T-helper 17 cell (primary cell): ENCODE measurements at places on chromosomes 16 and 17. TPM values are rescaled to one million over a fixed set of nuclear protein-coding genes. Genes with fewer than 3 reads are reported as not detected.

DNAH3 gene
- total RNA-seq: not detected

KRTAP9-2 gene
- not detected for total RNA-seq

SLC13A2 gene
- not detected for total RNA-seq

TP53TG3 gene
- total RNA-seq: not detected

KRT24 gene
- total RNA-seq: not detected

MYH1 gene
- not detected for total RNA-seq

EVPL gene
- 0.05 TPM for total RNA-seq

CORO6 gene
- 2.6 TPM for total RNA-seq

TBX2 gene
- not detected for total RNA-seq

TEKT1 gene
- total RNA-seq: 0.37 TPM

ABCA8 gene
- total RNA-seq: not detected

ACSM5 gene
- not detected for total RNA-seq

CASKIN1 gene
- total RNA-seq: not detected

- DNase-seq: no peak
- H3K27ac ChIP-seq: no peak overlapping the region
- H3K4me3 ChIP-seq: no peak overlapping the region
Measured at GRCh38 chr17:71970312-71970711, 150.5 kb upstream of the SOX9 start.

GRCh38 chr17:42459801-42460281 lies 1.2 kb downstream of the ATP6V0A1 start:
- DNase-seq: no peak
- no peaks in the 10 kb centered on the region for H3K36me3 ChIP-seq
- no peaks in the 10 kb centered on the region for H3K27me3 ChIP-seq
- H3K4me3 ChIP-seq: peak overlapping the region; percentile 91
- peaks cover 37% of the 10 kb centered on the region for H3K4me1 ChIP-seq

DNA sequence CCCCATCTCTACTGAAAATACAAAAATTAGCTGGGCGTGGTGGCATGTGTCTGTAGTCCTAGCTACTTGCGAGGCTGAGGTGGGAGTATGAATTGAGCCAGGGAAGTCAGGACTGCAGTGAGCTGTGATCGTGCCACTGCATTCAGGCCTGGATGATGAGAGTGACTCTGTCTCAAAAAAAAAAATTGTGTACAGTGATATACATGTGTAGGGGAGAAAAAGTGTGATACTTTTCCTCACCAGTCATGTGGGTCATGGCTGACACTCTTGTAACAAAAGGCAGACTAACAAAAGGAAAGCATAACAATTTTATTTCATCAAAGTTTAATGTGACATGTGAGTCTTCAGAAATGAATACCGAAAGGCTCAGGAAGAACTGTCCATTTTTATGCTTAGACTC lies 2.0 kb upstream of the ABCC12 start:
- peaks cover 43% of the 10 kb centered on the region for H3K27me3 ChIP-seq
- no peak for DNase-seq
- H3K36me3 ChIP-seq: no peaks in the 10 kb centered on the region
- no peak overlapping the region for H3K4me3 ChIP-seq
- H3K4me1 ChIP-seq: no peaks in the 10 kb centered on the region

GRCh38 chr17:12395733-12396354 lies 269.8 kb upstream of the MYOCD start:
- no peaks in the 10 kb centered on the region for H3K4me1 ChIP-seq
- H3K27ac ChIP-seq: no peak overlapping the region
- no peaks in the 10 kb centered on the region for H3K36me3 ChIP-seq
- H3K27me3 ChIP-seq: no peaks in the 10 kb centered on the region
- DNase-seq: no peak

DNA sequence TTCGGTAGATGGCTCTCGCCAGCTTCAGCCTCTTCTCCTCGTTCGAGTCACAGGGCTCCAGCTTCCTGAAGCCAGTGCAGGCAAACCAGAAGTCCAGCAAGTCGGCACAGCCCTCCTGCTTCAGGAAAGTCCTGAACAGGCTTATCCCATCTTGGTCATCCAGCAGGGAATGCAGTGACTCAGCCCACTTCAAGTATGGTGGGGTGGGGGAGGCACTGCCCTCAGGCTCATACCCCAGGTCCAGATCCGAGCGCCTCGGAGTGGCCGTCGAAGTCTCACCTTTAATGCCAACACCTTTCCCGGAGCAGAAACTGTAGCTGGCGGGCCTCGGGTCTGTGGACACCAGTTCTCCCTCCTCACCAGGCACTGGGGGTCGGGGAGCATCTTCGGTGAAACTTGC lies 5.9 kb downstream of the AXIN1 start:
- no peak overlapping the region for H3K4me3 ChIP-seq
- peaks cover 45% of the 10 kb centered on the region for H3K4me1 ChIP-seq
- H3K27ac ChIP-seq: no peak overlapping the region

- no peaks in the 10 kb centered on the region for H3K36me3 ChIP-seq
- H3K4me1 ChIP-seq: peaks cover 2% of the 10 kb centered on the region
- H3K27ac ChIP-seq: no peak overlapping the region
- peaks cover 38% of the 10 kb centered on the region for H3K27me3 ChIP-seq
Measured at GRCh38 chr17:15289285-15290183, 24.4 kb upstream of the PMP22 start.

- H3K27ac ChIP-seq: no peak overlapping the region
- no peaks in the 10 kb centered on the region for H3K4me1 ChIP-seq
- DNase-seq: no peak
- H3K4me3 ChIP-seq: no peak overlapping the region
Measured at GRCh38 chr17:15777717-15778116, 45.6 kb downstream of the TBC1D26 start.

GRCh38 chr16:89410794-89411309 lies 79.5 kb downstream of the ANKRD11 start:
- H3K4me1 ChIP-seq: peaks cover 69% of the 10 kb centered on the region
- H3K27ac ChIP-seq: peak overlapping the region; percentile 96
- H3K36me3 ChIP-seq: no peaks in the 10 kb centered on the region
- H3K27me3 ChIP-seq: no peaks in the 10 kb centered on the region
- peak overlapping the region; percentile 86 for H3K4me3 ChIP-seq
- DNase-seq: no peak

- no peaks in the 10 kb centered on the region for H3K36me3 ChIP-seq
- peaks cover 40% of the 10 kb centered on the region for H3K4me1 ChIP-seq
- H3K27me3 ChIP-seq: no peaks in the 10 kb centered on the region
- DNase-seq: no peak
Measured at GRCh38 chr17:59377410-59377809, 46.0 kb downstream of the YPEL2 start.

DNA sequence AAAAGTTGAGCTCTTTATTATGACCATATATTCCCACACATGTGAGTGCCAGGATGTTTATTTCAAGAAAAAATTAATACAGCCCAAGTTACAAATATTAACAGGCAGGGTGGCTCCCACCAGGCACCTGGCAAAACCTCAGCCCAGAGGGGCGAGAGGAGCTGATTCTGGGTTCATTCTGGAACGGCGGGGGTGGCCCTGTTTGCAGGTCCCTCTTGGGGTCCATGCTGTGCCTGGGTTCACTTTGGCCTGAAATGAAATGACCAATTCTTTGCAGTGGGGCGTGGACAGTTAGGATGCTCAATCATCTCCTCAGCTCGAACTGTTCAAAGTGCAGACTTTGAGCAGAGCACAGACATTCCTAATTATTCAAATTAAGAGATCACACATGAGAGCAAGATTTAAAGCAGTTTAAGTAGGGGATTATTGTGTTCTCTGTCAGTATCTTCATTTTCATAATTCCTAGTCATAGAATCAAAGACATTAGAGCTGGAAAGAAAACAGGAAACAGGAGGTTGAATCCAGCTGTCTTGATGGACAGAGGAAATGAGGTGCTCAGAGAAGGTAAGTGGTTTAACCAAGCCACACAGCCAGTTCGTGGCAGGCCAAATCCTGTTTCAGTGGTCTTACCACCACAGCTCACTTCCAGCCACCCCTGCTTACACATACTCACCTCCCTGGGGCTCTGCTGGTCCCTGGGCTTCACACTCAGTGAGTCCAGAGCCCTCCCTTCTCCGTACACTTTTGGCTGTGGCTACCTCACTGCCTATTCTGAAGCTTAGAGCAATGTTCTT lies 363.9 kb upstream of the TNRC6C start:
- H3K27me3 ChIP-seq: peaks cover 36% of the 10 kb centered on the region
- no peak overlapping the region for H3K4me3 ChIP-seq
- peak overlapping the region; percentile 54 for H3K27ac ChIP-seq

DNA sequence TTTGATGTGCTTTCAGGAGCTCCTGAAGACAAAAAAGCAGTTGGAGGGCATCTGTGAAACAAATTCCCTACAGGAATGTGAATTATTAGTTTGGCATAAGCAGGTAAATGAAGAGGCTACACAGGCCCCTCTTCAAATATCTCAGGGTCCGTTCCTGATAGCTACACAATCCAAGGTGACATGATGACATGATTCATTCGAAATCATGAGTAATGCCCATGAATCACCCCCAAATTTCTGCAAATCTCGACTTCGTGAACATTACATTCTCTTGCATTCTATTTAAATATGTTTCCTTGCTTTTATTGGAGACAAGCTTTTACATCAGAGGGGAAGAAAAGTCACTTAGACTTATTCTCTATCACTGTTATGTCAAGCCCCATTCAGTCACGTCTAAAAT lies 22.3 kb downstream of the GAN start:
- H3K27me3 ChIP-seq: no peaks in the 10 kb centered on the region
- H3K4me3 ChIP-seq: no peak overlapping the region
- H3K27ac ChIP-seq: no peak overlapping the region

DNA sequence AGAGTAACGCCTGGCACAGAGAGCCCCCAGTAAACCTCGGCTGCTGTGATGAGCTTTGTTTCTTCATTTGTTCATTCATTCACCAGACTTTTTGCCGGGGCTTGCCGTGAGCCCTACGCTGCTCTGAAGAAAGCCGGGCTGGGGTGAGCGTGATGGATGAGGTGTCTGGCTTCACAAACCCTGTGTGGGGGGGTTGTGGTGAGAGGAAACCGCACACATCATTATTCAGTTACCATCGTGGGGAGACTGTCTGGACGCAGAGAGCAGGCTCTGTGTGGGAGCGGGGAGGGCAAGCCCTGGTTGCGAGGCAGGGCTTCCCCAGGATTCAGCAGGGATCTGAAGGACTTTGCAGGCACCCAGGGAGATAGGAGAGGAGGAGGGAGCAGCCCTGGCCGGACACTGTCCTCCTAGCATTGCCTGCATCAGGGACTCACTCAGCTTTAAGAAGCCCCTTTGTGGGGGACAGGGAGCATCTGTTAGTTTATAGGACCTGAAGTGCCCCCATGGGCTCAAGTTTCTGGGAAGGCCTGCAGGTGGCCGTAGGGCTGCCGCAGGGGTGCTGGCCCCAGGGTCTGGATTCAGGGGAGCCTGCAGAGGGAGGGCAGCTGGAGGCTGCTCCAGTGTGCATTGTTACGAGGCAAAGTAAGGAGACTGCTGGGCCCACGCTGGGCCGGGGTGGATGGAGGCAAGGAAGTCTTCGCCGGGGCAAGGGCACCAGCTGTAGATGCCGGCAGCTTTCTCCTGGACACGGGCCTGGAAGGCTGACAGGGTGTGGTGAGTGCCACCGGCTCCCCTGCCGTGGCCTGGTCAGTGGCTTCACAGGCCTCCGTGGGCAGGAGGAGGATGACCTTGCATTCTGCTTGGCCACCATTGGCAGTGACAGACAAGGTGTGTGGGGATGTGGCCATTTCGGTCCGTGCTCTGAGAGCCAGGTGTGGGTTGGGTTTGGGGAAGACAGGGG lies 334.5 kb downstream of the SEC14L1 start:
- H3K4me3 ChIP-seq: peak overlapping the region; percentile 87
- H3K36me3 ChIP-seq: peaks cover 5% of the 10 kb centered on the region
- peaks cover 77% of the 10 kb centered on the region for H3K4me1 ChIP-seq
- DNase-seq: peak; percentile 36

GRCh38 chr17:45225964-45226530 lies 4.4 kb downstream of the FMNL1 start:
- H3K4me1 ChIP-seq: peaks cover 59% of the 10 kb centered on the region
- H3K4me3 ChIP-seq: peak overlapping the region; percentile 98
- H3K27me3 ChIP-seq: no peaks in the 10 kb centered on the region

DNA sequence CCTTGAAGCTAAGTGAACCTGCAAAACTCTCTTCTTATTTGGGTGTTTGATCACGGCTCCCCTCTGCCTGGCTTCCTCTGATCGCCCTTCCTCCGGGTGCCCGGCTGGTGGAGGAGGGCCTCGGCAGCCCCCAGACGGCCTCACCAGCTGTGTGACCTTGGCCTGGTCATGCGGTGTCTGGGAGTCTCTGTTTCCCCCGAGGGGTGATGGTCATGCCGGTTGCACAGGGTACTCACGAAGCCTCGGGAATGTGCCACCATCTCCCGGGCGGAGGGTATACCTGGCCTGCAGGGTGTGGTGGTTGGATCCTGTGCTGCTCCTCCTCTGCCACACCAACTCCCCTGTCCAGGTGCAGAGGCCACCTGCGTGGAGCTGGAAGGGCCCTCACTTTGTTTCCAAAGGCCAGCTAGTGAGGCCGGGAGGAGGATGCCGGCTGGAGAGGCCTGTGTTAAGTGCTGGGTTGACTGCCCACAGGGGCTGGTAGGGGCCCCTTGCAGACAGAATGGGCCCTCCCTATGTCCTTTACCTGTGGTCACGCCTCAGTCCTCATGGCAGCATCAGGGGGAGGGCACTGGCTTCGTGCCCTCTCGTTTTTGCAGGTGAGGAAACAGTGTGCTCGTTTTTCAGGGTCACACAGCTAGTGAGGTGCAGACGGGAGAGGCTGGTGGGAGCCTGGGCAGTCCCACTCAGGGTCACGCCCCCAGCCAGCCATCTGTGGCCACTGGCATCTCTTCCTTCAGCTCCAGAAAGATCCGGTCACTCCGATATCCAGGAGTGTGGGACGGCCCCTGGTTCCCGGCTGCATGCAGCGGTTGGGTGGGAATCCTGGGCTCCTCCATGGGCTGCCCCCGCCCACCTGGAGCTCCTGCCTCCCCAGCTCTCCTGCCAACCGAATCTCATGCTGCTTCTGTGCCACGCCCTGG lies 148.5 kb upstream of the GSE1 start:
- H3K27ac ChIP-seq: no peak overlapping the region
- H3K4me1 ChIP-seq: peaks cover 9% of the 10 kb centered on the region
- H3K27me3 ChIP-seq: peaks cover 27% of the 10 kb centered on the region
- H3K36me3 ChIP-seq: peaks cover 3% of the 10 kb centered on the region
- no peak overlapping the region for H3K4me3 ChIP-seq
- no peak for DNase-seq

- no peaks in the 10 kb centered on the region for H3K36me3 ChIP-seq
- DNase-seq: no peak
- H3K27me3 ChIP-seq: no peaks in the 10 kb centered on the region
- H3K4me1 ChIP-seq: no peaks in the 10 kb centered on the region
Measured at GRCh38 chr17:70332356-70333210, 163.3 kb downstream of the KCNJ2 start.

- no peak for DNase-seq
- no peaks in the 10 kb centered on the region for H3K27me3 ChIP-seq
- no peak overlapping the region for H3K4me3 ChIP-seq
- H3K27ac ChIP-seq: no peak overlapping the region
- H3K4me1 ChIP-seq: no peaks in the 10 kb centered on the region
Measured at GRCh38 chr16:1097156-1097555, 1.1 kb upstream of the C1QTNF8 start.
